Erythroblast (primary cell): ENCODE measurements at places on chromosomes 2 and 18.

- DNase-seq: no peak
These were observed 16.3 kb downstream of the TSHZ1 start for GRCh38 chr18:75226956-75227316.

DNA sequence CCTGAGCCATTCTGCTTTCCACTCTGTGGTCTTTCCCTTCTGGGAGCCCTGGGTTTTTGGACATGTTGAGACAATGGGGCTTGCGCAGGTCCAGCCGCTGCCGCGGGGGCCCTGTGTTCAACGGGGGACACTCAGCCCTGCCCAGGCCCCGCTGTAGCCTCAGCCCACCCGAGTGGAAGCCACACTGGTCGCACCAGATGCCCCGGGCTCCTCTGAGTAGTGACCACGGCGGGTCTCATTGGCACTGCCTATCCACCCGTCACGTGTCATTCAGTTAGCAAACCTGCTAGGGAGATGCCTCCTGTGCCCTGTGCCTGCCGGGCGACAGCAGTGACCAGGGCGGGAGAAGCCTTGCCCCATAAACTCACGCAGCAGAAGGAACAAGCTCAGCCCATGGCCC is 19.1 kb downstream of the D2HGDH start:
- no peak for DNase-seq

- DNase-seq: no peak
These were observed 182.5 kb upstream of the RAB6C start for GRCh38 chr2:129796801-129797488.

- no peak for DNase-seq
These were observed 13.6 kb downstream of the STRN start for GRCh38 chr2:36952748-36953197.

GRCh38 chr2:55616551-55617174 is 759 bp downstream of the PPP4R3B start:
- peak; percentile 77 for DNase-seq

DNA sequence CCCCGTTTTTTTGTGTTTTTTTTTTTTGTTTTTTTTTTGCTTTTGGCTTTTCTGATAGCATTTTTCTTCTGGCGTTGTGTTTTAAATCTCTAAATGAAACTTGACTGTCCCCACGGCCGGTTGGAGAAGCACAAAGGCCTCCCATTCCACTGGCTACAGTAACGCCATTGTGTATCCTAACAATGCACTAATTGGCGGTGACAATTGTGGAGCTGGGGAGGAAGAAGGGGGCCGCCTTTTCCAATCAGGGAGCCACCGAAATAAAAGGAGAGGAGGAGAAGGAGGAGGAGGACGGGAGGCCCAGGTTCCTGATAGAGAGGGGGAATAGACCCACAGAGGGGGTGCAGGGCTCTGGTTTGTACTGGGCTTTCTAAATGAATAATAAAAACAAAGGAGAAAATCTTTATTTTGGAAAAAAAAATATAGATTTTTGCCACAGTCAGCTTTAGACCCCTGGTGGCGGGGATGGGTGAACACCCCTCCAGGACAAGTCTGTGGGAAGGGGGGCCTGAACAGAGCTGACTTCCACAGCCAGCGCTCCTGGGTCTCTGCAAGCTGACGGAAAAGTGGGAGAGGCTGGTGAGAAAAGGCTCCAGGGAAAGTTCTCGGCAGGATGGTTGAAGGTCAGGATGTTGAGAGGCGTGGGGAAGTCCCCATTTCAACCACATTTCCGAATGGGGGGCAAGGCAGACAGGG is 43.7 kb upstream of the FZD5 start:
- DNase-seq: no peak

DNA sequence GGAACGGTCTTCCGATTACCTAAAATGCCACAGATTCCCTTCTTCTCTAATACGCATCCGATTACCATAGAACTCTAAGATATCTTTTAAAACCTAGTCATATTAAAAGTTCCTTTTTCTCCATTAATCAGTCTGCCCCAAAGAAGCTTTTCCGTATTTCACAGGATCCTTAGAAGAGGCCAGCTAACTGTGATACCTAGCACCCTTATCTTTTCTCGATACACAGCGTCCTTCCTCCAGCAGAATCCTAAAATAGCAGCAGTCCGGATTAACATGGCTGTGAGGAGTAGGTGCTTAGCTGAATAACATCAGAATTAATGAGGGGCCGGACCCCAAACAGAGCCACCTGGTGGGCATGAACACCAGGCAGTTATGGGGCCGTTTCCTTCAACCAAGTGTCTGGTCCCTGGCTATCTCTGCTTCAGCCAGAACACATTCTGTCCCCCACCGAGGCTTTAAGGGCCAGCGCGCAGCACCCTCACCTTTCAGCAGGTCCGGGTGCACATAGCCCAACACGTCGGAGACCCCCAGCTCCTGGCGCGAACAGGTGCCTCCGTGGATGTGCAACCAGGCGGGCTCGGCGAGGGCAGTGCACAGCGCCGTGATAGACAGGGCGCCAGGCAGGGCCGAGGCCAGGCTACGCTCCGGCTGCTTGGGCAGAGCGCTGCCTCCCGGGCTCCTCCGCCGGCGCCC is 995 bp downstream of the TMEM127 start:
- DNase-seq: peak; percentile 69

- DNase-seq: no peak
These were observed 72.4 kb downstream of the ZNF236 start for GRCh38 chr18:76894566-76895346.

GRCh38 chr2:112061840-112062239 is 6.8 kb downstream of the TMEM87B start:
- no peak for DNase-seq

DNA sequence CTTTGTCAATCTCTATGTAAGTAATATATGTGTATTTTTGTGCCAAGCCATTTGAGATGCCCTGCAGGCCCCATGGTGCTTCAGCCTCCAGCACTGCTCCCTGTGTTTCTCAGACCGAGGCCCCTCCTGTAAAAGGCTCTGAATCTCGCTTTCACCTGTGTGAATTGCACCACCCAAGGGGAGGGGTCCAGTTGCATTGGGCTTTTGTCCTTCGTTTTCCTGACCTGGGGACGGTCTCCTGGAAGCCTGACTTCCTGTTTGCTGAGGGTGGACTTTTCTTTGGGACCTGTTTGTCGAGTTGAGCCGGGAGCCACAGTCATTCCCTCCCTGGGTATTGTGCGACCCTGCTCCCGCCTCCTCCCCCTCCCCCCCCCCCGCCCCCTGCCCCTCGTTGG is 48.9 kb downstream of the AGAP1 start:
- no peak for DNase-seq

DNA sequence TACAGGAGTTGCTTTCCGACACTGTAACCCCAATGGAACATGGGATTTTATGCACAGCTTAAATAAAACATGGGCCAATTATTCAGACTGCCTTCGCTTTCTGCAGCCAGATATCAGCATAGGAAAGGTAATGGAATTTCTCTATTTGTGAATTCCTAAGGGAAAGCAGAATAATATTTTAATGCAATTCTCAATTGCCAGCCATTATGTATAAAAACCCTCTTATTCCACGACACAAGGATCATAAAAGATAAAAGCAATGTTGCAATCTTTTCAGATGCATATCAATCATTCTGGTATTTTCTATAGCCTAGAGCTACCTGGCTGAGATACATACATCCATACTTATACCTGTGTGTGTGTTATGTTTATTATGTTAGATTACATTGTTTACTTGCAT is 31.2 kb downstream of the PTH2R start:
- no peak for DNase-seq

GRCh38 chr2:197254776-197255530 is 55.6 kb downstream of the ANKRD44 start:
- no peak for DNase-seq

DNA sequence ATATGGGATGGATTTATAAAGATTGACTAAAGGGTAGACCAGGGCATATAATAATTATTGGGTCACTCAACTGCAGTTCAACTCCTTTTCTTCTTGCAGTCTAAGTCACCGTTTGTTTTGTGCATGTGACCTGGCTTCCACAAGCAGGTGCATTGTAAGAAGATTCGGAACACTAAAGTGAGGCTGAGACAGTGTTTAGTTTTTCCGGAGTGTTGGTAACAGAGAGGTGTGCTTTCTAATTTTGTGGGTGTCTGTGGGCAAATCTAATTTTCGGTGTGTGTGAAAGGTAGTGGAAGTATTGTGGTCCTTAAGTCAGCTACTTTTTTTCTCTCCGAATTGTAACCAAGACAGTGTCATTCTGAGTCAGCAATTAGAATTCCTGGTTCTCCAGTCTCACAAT is 184.5 kb downstream of the CDH19 start:
- DNase-seq: no peak

DNA sequence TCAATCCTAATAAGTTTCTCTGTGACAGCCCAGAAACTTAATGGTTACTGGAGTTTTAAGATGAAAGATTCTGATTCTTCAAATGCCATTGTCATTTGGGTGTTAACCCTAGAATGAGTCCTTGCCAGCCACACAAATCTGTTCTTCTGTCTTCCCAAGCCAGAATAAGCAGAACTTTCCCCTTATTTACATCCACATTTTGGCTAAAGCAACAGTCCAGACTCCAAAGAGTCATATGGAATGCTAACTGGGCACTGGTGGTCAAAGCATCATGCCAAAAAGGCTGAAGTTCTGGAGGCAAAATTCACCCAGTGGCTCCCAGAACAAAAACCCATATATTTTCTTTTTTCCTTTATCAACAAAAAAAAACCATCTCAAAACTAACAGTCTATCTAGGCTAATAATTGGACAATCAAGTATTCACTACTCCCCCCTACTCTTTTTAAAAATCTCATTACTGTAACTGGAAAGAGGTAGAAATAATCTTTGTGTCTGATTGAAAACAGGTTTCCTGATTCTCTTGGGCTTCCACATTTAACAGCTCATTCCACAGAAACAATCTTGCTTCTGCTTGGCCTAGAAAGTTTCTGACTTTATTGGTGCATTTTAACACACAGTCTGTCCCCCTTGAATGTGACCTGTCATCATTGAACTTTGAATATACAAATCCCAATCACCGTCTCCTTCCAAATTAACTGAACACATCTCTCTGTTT is 89.6 kb upstream of the SETBP1 start:
- no peak for DNase-seq

DNA sequence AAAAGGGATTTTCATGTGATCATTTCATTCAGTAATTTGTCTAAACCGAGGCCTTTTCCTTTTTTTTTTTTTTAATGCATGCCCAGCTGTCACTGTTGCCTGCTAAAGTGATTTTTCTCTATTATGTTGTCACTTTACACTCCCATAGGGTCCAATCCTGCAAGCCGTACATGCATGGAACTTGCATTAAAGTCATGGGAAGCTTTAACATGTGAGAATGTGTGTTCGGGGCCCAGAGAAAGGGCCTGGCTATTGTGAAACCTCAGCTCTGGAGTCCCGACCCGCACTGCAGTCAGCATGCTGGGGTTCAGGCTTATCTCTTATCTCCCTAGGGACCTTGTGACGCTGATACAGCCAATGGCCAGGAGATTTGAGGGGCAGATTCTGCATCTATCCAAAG is 474.6 kb downstream of the SLC4A3 start:
- DNase-seq: no peak

DNA sequence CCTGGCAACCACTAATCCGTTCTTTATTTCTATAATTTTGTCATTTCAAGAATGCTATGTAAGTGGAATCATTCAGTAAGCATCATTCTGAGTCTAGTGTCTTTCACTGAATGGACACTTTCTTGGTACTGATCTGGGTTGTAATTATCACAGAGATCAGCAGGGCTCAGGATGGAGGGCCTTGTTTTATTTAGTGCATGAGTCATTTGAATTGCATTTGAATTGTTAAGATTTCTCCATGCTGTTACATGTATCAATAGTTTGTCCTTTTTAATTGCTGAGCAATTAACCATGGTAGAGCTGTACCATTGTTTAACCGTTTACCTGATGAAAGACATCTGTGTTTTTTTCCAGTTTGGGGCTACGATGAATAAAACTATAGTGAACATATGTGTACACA is 256.4 kb downstream of the THSD7B start:
- no peak for DNase-seq

DNA sequence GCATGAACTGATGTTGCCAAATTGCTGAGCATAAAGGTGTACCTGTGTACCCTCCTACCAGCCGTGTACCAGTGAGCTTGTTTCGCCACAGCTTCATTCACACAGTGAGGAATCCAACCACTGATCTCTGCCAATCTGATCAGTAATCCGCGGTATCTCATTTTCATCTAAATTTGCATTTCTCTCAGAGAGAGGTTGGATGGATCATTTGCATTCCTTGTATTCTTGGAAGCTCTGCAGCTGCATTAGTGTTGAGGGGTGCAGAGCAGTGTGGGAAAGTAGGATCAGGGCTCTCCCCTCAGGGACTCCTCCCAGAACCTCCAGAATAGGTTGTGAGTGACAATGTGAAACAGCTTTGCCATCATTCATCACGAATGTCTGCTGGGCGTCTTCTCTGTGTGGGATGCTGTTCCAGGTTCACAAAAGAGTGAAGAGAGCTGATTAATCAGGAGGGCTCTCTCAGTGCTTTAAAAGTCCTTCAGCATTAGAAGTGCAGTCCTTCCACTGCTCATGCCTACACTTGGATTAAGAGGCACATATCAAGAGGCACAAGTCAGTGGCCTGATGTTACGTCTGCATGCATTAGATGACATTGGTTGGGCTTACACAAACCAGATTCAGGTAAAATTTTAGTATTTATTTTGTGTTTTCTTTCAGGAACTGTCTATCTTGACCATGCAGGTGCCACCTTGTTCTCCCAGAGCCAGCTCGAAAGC is 7.5 kb downstream of the MOCOS start:
- no peak for DNase-seq

GRCh38 chr18:48955830-48956261 is 5.1 kb upstream of the SMAD7 start:
- DNase-seq: no peak

DNA sequence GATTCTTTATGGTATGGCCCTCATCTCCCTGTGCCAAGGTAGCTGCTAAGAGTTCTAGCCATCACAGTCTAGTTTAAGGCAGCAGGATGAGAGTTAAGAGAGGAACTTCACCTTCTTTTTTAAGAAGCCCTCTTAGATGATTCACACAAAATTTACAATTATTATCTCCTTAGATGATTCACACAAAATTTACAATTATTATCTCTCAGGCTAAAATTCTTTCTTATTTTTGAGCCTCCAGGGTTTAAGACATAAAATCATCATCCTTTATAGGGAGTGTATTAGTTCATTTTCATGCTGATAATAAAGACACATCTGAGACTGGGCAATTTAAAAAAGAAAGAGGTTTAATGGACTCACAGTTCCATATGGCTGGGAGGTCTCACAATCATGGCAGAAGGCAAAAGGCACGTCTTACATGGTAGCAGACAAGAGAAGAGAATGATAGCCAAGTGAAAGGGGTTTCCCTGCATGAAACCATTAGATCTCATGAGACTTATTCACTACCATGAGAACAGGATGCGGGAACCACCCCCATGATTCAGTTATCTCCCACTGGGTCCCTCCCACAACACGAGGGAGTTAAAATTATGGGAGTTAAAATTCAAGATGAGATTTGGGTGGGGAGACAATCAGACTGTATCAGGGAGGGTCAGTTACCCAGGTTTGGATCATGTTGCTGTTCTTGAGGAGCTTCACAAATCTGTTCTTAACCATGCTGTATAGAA is 133.0 kb upstream of the MYO3B start:
- DNase-seq: no peak

DNA sequence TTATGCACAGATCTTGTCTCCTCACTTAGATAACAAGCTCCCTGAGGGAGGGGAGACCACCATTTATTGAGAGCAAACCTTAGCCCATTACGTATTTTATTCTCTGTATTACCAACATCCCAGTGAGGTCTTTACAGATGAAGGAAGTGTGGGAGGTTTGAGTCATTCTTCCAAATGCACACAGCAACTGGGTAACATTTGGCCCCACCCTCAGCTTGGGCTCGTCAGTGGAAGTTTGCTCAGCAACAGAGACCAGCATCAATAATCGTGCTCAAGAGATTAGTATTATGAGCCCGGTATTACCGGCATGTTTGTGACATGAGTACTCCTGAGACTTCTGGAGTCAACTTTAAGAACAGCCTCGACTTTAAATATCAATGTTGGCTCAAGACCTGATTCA is 168.6 kb downstream of the ETAA1 start:
- DNase-seq: no peak
